ENCODE measurements at places on chromosomes 6 and 20.

DNA sequence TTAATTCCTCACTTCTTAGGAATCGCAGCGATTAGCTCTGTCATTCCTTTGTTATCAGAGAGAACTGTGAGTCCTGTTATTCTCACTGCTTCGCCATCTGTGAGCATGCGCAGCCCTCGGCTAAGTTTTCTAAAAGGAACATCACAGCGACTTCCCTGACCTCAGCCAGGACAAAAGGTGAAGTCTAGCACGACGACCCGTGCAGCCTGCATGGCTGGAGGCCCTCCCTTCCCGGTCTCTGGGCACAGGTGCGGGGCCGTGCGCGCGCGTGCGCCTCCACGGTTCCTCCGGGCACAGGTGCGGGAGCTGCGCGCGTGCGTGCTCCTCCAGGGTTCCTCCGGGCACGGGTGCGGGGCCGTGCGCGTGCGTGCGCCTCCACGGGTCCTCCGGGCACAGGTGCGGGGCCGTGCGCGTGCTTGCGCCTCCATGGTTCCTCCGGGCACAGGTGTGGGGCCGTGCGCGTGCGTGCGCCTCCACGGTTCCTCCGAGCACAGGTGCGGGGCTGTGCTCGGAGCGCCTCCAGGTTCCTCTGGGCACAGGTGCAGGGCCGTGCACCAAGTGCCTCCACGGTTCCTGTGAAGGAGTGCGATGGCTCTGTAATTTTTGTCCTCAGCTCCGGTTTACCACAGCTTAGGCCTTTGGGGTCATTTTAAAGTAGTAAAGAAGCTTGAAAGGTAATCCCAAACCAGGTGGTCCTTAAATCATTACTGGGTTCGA lies 212.3 kb downstream of the ERMARD start:
- DNase-seq = no peak

DNA sequence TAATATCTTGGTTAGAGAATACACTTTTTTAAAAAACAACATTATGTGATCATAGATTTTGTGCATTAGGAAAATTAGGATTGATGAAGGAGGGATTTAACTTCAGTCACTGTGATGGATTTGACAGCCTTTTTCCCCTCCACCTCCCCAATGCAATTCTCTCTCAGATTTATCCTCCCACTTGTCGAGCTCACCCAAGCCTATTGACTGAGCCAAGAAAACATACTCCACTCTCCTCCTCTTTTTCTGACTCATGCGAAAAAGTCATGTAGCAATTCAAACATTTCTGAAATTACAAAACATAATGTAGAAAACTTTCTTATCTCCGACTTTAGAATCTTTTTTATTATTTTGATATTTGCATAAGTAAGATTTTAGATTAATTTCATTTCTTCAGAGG lies 24.1 kb downstream of the KLHL32 start:
- no peak for DNase-seq

- DNase-seq = no peak
Observed at GRCh38 chr6:108156938-108157233, 8.9 kb upstream of the NR2E1 start.

DNA sequence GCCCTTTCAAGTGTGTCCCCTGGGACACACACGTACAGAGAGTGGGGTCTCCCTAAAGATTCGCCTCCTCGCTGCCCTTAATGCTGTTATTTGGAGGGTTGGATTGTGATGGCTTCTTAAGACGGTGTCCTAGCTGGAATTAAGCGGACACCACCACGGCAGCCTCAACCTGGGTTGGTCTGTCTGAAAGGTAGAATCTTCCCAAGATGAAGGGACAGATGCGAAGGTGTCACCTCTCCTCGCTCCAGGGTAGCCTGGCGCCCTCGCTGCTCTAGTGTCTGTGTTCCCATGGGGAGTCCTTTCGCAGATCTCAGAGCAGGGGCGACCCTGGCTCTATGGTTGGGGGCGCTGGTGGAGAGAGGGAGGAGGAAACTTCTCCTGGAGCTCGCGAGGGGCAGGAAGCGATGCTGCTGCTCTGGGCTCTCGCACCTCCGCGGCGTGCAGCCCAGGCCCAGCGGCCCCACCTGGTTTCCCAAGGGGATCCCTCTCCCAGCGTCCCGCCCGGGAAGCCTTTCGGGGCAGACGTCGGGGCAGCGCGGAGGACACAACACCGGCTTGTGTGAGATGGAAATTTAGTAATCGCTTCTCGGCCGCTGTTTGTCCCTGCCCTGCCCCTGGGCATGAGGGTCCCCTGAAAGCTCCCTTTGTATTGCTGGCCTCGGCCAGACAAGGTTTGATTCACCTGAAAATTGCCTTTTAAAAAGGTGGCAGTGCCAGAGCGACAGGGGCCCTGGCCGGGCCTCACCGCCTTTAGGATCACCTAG lies 1.7 kb downstream of the RSPO3 start:
- DNase-seq = no peak

DNA sequence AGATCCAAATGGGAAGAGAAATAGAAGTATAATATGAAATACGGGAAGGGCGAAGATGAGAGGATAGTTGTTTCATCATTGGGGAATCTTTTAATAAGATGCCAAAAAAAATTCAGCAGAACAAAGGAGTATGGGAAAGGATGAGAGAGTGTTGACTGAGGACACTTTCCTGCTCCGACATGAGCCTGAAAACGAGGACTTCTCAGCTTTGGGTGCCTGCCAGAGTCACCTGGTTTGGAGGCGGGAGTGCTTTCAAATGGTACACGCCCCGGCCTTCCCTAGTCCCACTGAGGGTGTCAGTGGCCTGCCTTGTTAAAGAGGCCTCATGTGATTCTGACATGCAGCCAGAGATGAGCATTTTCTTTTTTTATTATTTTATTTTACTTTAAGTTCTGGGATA lies 250.9 kb downstream of the ANKRD60 start:
- no peak for DNase-seq

DNA sequence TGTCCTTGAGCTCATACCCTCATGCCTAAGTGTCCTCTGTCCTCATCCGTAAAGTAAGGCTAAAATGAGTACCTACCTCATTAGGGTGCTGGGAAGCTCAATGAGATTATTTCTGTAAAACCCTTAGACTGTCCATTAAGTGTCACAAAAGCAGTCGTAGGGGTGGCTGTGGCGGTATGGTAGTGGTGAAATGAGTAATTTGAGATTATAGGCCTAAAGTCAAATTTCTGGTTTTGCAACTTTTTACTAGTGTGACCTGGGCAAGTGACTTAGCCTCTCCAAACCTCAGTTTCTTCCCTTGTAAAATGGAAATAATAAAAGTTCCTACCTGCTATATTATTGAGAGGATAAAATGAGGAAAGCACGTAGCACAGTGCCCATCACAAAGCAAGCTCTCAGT lies 148.2 kb upstream of the AKAP12 start:
- no peak for DNase-seq

DNA sequence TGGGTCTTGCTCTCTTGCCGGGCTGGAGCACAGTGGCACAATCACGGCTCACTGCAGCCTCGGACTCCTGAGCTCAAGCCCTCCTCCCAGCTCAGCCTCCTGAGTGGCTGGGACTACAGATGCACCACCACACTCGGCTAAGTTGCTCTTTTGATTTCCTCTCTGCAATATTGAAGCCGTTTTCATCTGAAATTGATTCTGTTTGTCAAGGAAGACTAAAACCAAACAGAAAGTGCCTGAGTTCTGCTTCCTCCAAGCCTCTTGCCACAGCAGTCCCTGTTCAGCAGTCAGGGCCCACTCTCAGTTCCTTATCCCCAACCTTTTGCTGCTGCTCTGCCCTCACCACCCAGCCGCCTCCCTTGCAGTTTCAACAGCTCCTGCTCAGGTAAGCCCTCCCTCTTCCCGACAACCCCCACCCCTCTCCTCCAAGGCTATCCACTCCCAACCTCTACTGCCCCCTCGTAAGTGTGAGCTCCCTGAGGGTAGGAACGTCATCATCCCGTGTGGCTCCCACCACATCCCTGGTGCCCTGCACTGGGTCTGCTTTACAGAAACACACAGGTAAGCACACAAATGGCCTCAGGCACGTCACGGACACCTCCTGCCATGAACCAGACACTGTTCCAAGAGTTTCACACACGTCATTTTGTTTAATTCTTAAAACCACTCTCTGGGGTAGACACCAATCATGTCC lies 70.7 kb upstream of the TAB2 start:
- DNase-seq = no peak

DNA sequence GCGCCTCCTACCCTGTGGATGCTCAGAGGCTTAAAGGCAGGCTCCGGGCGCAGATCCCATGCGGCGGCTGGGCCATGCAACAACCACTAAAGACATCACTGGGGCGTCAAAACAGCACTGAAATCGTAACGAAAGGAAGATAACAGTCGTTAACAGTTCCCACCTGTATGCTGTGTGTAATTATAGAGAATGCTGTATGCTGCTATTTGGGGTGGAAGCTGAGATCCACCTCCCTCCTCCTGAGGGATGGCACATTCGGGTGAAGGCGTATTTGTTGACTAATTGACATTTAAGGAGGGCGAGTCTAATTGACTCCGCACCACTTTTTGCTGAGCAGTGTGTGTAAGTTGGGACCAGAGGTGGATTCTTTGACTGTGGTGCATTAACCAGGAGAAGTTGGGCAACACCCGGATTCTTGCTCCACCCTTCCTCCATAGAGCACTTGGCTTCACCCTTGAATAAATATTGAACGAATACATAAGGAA lies 687 bp downstream of the SLC35A1 start:
- peak; percentile 59 for DNase-seq

GRCh38 chr6:162068340-162068739 lies 659.2 kb downstream of the PRKN start:
- no peak for DNase-seq

DNA sequence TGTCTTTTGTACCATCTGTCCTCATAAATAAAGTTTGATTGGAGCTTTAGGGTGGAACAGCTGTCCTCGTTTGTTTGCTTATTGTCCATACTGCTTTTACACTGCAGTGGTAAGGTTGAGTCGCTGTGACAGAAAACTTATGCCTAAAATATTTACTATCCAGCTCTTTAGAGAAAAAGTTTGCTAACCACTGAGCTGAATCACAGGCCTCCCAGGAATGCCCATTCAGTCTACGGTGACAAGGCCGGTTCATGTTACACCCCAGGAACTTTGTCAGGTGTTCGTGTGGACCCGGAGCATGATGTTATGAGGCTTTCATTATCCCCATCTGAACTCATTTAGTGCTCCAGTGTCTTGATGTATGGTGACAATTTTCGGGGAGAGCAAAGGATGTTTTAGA lies 401.1 kb downstream of the SAMD5 start:
- DNase-seq = no peak

DNA sequence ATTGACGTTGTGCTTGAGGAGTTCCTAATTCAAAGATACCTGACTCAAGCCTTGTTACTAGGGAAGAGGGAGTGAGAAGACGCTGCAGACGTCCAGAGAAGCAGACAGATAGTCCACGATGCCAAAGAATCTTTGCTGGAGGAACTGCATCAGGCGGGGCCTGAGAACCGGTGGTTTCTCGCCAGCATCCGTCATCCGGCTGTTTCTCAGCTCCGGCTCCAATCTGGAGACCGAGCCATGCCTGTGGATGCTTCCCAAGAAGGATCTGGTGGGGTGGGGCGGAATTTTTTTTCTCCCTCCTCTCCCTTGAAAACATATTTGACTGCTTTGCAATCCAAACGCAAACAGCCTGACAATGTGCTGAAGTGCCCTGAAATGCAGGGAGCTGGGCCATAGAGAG lies 125.8 kb upstream of the SRSF6 start:
- no peak for DNase-seq

GRCh38 chr6:15874821-15875220 lies 212.0 kb upstream of the DTNBP1 start:
- DNase-seq = no peak

- no peak for DNase-seq
Observed at GRCh38 chr6:84967965-84968364, 203.6 kb upstream of the TBX18 start.

- no peak for DNase-seq
Observed at GRCh38 chr6:156425359-156426020, 351.7 kb upstream of the ARID1B start.

- DNase-seq = no peak
Observed at GRCh38 chr20:3158968-3159431, 665 bp downstream of the FASTKD5 start.

DNA sequence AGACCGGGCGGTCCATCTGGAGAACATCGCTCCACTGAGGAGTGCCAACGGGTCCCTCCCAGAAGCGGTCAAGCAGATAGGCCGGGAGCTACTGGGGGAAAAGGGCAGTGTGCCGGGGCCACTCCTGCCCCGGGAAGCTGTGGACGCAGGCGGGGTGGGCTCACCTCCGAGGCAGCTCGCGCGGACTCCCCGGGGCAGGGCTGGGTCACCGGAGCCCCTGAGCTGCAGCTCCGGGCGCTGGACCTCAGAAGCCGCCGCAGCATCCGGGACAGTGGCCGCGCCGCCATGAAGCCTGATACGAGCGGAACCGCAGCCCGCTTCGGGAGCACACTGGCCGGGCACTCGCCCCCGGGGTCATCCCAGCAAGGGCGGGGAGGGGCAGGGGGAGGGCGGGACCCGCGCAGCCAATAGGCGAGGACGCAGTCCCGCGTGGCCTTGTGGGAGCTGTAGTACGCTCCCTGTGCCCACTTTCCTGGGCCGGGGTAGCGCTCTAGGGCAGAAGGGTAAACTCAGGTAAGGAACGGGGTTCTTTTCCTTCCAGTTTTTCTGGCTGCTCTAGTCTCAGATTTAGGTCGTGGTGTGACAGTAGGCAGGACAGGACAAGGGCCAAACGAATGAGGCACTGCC lies at the start of gene MOCS1:
MOCS1 (minus strand) TSS at position 332 of the 627 bp plus-strand sequence; CDS start at position 287, 45 bp downstream.
- DNase-seq = peak; percentile 54

GRCh38 chr6:166591961-166592520 lies 5.6 kb upstream of the RAMACL start:
- DNase-seq = no peak

GRCh38 chr6:160085226-160085625 lies 36.4 kb upstream of the SLC22A1 start:
- no peak for DNase-seq

GRCh38 chr6:164164876-164165275 lies 750.4 kb downstream of the QKI start:
- no peak for DNase-seq

GRCh38 chr6:107246972-107247615 lies 131.8 kb upstream of the BEND3 start:
- no peak for DNase-seq

- DNase-seq = no peak
Observed at GRCh38 chr6:159916752-159917151, 26.0 kb downstream of the MAS1 start.

- no peak for DNase-seq
Observed at GRCh38 chr20:52864916-52865605, 107.1 kb upstream of the TSHZ2 start.

GRCh38 chr20:56630086-56630493 lies 984 bp downstream of the TFAP2C start:
- DNase-seq = peak; percentile 58

GRCh38 chr6:161658211-161658610 lies 384.4 kb upstream of the AGPAT4 start:
- DNase-seq = no peak

DNA sequence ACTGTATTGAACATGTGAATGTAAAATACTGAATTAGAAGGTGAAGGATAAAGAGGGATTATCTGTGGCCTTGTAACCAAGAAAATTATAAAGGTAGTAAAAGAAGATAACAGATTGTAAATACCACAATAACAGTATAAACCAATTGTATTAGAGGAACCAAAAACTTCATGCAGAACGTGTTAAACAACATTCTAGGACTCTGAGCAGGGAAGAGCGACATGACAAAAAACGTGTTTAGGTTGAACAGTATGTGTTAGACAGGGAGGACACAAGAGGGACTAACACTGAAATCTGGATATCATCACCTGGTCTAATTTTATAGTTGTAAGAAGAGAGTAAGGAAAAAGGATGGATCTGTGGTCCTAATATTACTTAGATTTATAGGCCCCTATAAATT lies 259.0 kb upstream of the RUNX2 start:
- DNase-seq = no peak

Measured in foreskin melanocyte (primary cell).